ENCODE measurements at places on chromosomes 4 and X.

DNA sequence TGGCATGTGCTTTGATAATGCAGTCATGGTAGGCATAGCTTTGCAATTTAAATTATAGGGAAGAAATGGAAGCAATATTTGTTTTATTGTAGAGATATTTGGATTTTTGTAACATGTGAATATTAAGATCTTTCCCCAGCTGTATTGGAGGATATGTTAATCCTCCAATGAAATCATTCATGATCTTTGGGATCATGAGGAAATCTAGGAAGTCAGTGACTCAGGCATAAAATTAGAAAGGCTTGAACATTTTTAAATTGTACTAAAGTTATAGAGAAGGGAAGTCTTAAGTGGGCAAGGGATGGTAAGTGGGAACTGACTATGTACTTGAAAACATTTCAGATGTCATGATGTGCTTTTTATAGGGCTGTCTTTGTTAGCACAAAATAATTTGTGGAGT is 46.8 kb downstream of the FIP1L1 start:
- no peak for DNase-seq

DNA sequence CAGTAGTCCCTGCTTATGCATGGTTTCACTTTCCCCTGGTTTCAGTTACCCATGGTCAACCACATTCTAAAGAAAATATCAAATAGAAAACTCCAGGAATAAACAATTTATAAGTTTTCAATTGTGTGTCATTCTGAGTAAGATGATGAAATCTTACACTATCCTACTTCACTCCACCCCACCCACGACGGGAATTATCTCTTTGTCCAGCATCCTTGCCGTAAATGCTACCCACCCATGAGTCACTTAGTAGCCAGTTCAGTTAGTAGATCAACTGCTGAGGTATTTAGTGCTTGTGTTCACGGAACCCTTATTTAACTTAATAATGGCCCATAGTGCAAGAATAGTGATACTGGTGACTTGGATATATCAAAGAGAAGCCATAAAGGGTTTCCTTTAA is 91.4 kb downstream of the KLHL13 start:
- no peak for DNase-seq

- no peak for DNase-seq
Measured at GRCh38 chr4:107058828-107059227, 22.7 kb upstream of the DKK2 start.

- DNase-seq: no peak
Measured at GRCh38 chr4:31294655-31295480, 574.7 kb downstream of the PCDH7 start.

DNA sequence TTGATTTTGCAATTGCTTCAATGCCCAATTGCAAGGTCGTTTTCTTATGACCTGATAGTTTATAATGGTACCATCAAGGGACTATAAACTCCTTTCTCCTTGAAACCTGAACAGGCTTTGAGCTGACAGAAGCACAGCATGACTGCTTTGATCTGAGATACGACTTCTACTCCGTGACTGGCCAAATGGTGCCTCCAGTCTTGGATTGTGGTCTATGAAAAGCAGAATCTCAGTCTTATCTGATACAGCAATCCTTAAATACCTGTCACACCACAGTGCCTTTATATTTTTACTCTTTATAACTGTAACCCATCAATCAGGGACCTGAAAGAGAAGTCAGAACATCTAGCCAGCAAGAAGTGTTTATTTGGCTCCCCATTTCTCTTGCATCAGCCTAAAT is 93.1 kb downstream of the DOCK11 start:
- DNase-seq: no peak

DNA sequence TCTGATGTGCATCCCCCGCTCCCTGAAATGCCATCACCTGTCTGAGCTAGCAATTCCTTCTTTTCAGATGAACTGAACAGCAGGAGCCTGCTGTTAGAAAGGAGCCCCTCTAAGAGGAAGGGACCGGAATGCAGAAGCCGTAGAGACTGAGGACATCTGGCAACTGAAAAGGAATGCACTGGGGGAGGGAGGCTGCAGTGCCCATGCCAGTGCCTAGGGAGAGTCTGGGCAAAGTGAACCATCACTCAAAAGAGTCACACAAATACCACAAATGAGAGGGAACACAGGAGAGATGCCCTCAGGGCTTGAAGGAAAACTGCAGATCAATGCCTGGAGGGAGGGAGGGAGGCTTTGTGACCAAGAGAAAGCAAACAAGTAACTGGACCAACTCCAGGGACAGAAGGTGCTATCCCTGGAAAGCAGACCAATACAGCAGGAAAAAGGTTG is 93.9 kb upstream of the CBR4 start:
- DNase-seq: peak; percentile 58

- DNase-seq: no peak
Measured at GRCh38 chrX:37357436-37357835, 8.3 kb downstream of the PRRG1 start.

DNA sequence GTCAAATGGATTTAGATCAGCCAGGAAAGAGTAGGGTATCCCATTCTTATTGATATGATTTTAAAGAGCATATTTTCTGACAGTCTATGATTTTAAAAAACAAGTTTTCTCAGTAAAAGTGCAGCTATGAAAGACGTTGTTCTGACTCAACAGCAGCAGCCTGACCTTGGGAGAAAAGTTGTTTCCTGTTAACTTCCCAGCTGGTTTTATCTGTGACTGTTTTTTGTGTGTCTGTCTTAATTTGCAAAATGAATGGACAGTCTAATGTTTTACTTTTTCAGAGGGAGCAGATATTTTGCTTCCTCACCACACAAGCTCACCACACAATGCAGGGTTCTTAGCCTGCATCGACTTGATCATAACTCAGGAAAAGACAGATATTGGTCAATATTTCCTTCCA is 764 bp upstream of the MTHFD2L start:
- no peak for DNase-seq

DNA sequence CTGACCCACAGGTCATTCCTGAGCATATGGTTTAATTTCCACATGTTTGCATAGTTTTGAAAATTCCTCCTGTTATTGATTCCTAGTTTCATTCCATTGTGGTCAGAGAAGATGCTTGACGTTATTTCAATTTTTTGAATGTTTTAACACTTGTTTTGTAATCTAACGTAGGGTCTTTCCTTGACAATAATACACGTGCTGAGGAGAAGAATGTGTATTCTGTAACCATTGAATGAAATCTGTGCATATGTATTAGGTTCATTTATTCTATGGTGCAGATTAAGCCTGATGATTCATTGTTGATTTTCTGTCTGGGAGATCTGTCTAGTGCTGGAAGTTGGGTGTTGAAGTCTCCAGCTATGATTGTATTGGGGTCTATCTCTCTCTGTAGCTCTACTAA is 486.4 kb upstream of the RPS6KA3 start:
- no peak for DNase-seq

DNA sequence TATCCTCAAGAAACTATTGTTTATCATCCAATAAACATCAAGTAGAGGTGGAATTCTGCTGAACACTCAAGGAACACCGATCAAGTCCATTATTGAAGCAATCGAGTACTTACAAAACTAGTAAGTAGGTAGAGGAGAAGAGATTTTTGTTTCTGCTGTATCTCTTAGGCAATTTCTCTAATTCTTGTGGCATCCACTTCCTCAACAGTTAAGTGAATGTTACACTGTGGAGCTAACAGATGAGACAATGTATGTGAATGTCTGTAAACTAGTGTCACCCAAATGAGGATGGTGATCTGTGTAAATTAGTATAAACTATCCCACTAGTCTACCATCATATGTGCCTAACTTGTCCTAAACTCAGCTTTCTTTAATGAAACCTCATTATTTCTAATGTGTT is 261.6 kb downstream of the ARHGAP24 start:
- DNase-seq: no peak

- DNase-seq: no peak
Measured at GRCh38 chr4:105845559-105845958, 49.7 kb upstream of the NPNT start.

GRCh38 chrX:9947131-9947794 is 19.9 kb upstream of the CLDN34 start:
- DNase-seq: no peak

Measured in neuronal stem cell (in vitro differentiated cells).